Lower lobe of right lung (tissue), 2 donors: ENCODE measurements at places on chromosomes 12 and 14.

DNA sequence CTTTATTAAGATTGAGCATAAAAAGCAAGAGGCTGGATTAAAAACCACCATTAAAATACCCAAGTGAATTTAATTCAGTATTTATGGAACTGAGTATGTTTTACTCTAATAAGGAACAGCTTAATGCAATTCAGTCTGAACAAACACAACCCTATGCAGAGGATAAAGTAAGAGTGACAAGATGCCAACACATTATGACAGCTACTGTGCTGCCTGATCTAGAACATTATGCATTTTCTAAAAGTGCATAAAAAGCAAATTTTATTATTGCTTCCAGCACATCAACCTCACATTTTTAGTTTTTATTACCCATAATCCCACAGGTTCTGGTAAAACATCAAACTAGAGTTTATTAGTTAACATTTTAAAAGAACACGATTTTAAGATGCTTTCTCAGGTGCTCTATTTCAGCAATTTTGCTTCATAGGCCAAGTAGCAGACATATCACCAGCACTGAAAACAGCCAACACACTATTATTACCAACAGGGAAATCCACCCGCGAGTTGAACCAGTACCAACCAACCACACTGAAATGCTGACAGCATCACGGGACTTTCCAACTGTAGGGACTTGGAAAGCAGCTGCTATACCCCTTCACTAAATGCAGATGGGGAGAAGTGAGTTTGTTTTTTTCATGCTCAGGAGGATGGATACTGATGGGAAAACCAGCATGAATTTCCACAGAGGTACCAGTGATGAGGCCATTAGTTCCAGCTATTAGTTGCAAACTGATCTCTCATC is 372.1 kb downstream of the KCNH5 start:
- no peaks in the 10 kb centered on the region for H3K36me3 ChIP-seq
- no peak overlapping the region for H3K27ac ChIP-seq
- no peaks in the 10 kb centered on the region for H3K4me1 ChIP-seq
- H3K27me3 ChIP-seq, result no peaks in the 10 kb centered on the region
- no peak for DNase-seq

GRCh38 chr12:103589517-103589916 is 2.4 kb downstream of the STAB2 start:
- no peak overlapping the region for H3K4me3 ChIP-seq
- no peak overlapping the region for H3K27ac ChIP-seq
- DNase-seq, result no peak
- no peaks in the 10 kb centered on the region for H3K4me1 ChIP-seq
- H3K36me3 ChIP-seq, result no peaks in the 10 kb centered on the region
- no peaks in the 10 kb centered on the region for H3K27me3 ChIP-seq

GRCh38 chr12:18700271-18700670 is 37.5 kb downstream of the PLCZ1 start:
- DNase-seq, result no peak
- H3K27me3 ChIP-seq, result no peaks in the 10 kb centered on the region
- H3K36me3 ChIP-seq, result no peaks in the 10 kb centered on the region
- no peak overlapping the region for H3K27ac ChIP-seq
- H3K4me3 ChIP-seq, result no peak overlapping the region

GRCh38 chr12:131092901-131093603 is 139.3 kb downstream of the ADGRD1 start:
- no peaks in the 10 kb centered on the region for H3K27me3 ChIP-seq
- no peak overlapping the region for H3K4me3 ChIP-seq
- no peak overlapping the region for H3K27ac ChIP-seq
- peak; percentile 44 for DNase-seq
- H3K36me3 ChIP-seq, result peaks cover 10% of the 10 kb centered on the region

GRCh38 chr12:54991991-54992375 is 7.4 kb upstream of the TESPA1 start:
- no peak for DNase-seq
- no peaks in the 10 kb centered on the region for H3K4me1 ChIP-seq
- H3K4me3 ChIP-seq, result no peak overlapping the region
- H3K27me3 ChIP-seq, result peaks cover 6% of the 10 kb centered on the region
